ENCODE measurements at places on chromosomes 2 and 18. TPM values are rescaled to one million over a fixed set of nuclear protein-coding genes. Genes with fewer than 3 reads are reported as not detected.

The SLC40A1 gene
- 2.7 TPM for total RNA-seq

The B4GALT6 gene
- total RNA-seq, result 4.8 TPM

The GPBAR1 gene
- total RNA-seq, result 0.12 TPM

The RGPD3 gene
- total RNA-seq, result 0.20 TPM

The TMEM182 gene
- total RNA-seq, result 3.6 TPM

The TRABD2A gene
- total RNA-seq, result 12.9 TPM

The PDE11A gene
- 0.44 TPM for total RNA-seq

The STPG4 gene
- not detected for total RNA-seq

The ACOXL gene
- not detected for total RNA-seq

The CPS1 gene
- 10.7 TPM for total RNA-seq

The MYCN gene
- not detected for total RNA-seq

The COL5A2 gene
- 46.6 TPM for total RNA-seq

The SH3RF3 gene
- total RNA-seq, result 0.63 TPM

The MEP1B gene
- total RNA-seq, result not detected

The SRD5A2 gene
- total RNA-seq, result not detected

The PAIP2B gene
- total RNA-seq, result 0.36 TPM

The NT5C1B gene
- not detected for total RNA-seq

The SERPINB2 gene
- total RNA-seq, result not detected

The FEV gene
- not detected for total RNA-seq

The VWC2L gene
- not detected for total RNA-seq

The CLASP1 gene
- total RNA-seq, result 20.1 TPM

The ST6GAL2 gene
- total RNA-seq, result 21.9 TPM

The CPSF3 gene
- total RNA-seq, result 49.5 TPM

The DSG3 gene
- total RNA-seq, result not detected

The RPS27A gene
- total RNA-seq, result 3,964 TPM

The GPR35 gene
- total RNA-seq, result 1.1 TPM

The ANTXR1 gene
- 144 TPM for total RNA-seq

The DNAH6 gene
- 0.44 TPM for total RNA-seq

The RAX gene
- not detected for total RNA-seq
